ENCODE measurements at places on chromosomes 3 and 15. TPM values are rescaled to one million over a fixed set of nuclear protein-coding genes. Genes with fewer than 3 reads are reported as not detected.
A peak's percentile ranks its signal among the peaks of the same experiment; 100 is the strongest.

Gene TMC3
- total RNA-seq, result not detected

Gene ROPN1
- not detected for total RNA-seq

DNA sequence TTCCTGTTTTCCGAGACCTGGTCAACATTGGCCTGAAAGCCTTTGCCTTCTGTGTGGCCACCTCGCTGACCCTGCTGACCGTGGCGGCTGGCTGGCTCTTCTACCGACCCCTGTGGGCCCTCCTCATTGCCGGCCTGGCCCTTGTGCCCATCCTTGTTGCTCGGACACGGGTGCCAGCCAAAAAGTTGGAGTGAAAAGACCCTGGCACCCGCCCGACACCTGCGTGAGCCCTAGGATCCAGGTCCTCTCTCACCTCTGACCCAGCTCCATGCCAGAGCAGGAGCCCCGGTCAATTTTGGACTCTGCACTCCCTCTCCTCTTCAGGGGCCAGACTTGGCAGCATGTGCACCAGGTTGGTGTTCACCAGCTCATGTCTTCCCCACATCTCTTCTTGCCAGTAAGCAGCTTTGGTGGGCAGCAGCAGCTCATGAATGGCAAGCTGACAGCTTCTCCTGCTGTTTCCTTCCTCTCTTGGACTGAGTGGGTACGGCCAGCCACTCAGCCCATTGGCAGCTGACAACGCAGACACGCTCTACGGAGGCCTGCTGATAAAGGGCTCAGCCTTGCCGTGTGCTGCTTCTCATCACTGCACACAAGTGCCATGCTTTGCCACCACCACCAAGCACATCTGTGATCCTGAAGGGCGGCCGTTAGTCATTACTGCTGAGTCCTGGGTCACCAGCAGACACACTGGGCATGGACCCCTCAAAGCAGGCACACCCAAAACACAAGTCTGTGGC lies 16.9 kb downstream of the TMEM43 start:
- DNase-seq, result no peak
- peaks cover 5% of the 10 kb centered on the region for H3K4me1 ChIP-seq
- no peak overlapping the region for H3K4me3 ChIP-seq
- H3K27me3 ChIP-seq, result peaks cover 9% of the 10 kb centered on the region
- H3K36me3 ChIP-seq, result no peaks in the 10 kb centered on the region

GRCh38 chr3:188352196-188352927 lies 198.4 kb downstream of the LPP start:
- H3K4me3 ChIP-seq, result no peak overlapping the region
- no peaks in the 10 kb centered on the region for H3K27me3 ChIP-seq
- H3K36me3 ChIP-seq, result no peaks in the 10 kb centered on the region
- DNase-seq, result no peak
- H3K27ac ChIP-seq, result no peak overlapping the region

Gene ALS2CL
- 0.51 TPM for total RNA-seq

GRCh38 chr3:54053211-54053610 lies 69.1 kb upstream of the CACNA2D3 start:
- DNase-seq, result peak; percentile 43
- H3K4me3 ChIP-seq, result no peak overlapping the region
- no peak overlapping the region for H3K27ac ChIP-seq
- no peaks in the 10 kb centered on the region for H3K4me1 ChIP-seq
- no peaks in the 10 kb centered on the region for H3K36me3 ChIP-seq
- H3K27me3 ChIP-seq, result no peaks in the 10 kb centered on the region

Gene UNC13C
- total RNA-seq, result 0.49 TPM

Gene PLSCR2
- not detected for total RNA-seq
